ENCODE measurements at places on chromosomes 6 and 20.

GRCh38 chr20:61002090-61002489 lies 250.0 kb upstream of the CDH4 start:
- peak; percentile 27 for DNase-seq

GRCh38 chr6:108798670-108799353 lies 49.4 kb upstream of the ARMC2 start:
- no peak for DNase-seq

GRCh38 chr6:81689580-81689979 lies 62.9 kb downstream of the TENT5A start:
- DNase-seq = no peak

DNA sequence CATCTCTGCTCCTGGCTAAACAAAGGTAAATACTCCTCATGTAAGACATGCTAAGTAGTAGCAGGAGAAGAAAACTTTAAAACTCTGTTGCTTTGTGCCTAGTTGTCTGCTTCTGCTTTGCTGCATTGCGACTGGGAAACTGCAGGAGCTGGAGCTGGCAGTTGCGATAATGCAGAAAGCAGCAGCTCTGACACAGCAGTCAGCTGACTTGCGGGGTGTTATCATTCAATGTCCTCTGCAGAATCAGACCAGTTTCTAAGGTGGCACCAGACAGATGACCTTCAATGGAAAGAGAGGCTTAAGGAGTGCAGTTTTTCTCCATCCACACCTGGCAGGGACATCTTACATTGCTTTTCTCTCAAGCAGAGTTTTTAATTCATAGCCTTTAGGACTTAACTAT lies 69.9 kb upstream of the SOX4 start:
- DNase-seq = no peak

GRCh38 chr6:27502508-27503435 lies 29.9 kb upstream of the ZNF184 start:
- peak; percentile 91 for DNase-seq

GRCh38 chr6:135703621-135704020 lies 147.9 kb upstream of the PDE7B start:
- DNase-seq = no peak

DNA sequence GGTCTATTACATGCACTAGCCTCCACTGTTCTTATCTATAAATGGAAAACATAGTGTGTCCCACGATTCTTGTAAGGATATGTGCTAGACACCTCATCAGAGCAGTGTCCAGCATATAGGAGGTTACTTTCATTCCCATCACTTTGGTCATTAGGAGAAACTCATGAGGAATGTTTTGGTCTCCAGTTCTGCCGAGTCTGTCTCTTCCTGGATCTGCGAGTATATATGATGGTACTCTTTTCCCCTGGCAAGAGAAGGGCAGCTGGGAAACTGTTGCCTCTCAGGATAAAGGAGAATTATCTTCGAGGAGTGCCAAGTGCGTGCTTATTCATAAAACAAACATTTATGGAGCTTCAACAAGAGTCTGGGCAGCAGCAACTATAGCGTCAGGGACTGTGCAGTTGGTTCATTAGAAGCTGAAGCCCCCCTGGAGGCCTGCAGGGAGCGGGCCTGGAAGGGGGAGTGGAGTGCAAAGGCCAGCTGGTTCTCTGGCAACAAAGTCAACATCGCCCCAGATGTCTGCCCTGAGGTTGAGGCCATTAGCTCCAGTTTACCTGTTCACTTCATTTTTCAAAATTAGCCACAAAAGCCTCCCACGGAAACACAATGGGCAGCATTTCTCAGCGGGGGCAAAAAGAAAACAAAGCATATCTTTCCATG lies 811.9 kb downstream of the MAFB start:
- DNase-seq = no peak

DNA sequence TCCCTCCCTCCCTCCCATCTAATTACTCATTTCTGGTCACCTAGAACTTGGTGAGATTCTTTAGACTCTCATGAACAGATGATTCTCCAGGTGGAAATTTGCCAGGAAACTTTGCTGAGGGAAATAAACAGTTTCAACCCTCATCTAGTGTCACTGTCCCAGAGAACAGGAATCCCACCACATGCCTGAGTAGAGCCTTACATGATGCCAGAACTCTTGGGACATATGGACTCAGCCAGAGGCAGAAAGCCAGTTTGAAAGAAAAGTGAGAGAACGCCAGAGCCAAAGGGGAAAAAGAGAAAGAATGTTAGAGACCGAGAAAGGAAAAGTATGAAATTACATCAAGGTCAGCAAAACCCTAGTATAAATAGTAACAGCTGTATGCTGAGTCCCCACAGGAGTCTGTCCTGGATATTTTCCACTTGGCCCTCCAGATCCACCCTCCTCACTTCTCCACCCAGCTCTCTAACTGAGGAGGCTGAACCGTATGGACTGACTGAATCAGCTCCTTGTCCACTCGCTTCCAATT lies 127.5 kb upstream of the COL21A1 start:
- no peak for DNase-seq

GRCh38 chr6:53912661-53913060 lies 117.9 kb downstream of the LRRC1 start:
- DNase-seq = peak; percentile 90

DNA sequence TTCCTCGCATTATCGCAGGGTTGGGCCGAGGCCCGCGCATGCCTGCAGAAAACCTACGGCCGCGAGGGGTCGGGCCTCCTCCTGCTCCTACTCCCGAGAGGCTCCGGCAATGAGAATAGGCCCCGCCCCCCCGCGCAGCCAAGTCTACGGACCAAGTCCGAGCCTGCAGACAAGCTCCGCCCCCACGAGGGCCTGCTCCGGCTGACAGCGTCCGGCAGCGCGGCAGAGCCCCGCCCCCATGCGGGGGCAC lies 3.1 kb upstream of the GPSM3 start:
- peak; percentile 99 for DNase-seq

DNA sequence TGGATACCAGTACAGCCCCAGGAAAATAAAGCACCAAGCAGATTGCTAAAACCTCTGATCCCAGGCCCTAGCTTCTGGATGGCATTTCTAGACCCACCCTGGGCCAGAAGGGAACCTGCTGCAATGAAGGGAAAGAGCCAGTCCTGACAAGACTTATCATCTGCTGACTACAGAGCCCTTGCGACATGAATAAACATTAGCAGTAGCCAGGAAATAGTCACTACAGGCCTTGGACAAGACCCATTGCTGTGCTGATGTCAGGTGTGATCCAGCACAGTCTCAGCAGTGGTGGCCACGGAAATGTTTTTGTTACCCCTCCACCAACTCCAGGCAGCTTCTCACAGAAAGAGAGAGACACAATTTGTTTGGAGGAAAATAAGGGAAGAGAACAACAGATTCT lies 399.3 kb downstream of the HAO1 start:
- no peak for DNase-seq

GRCh38 chr6:62371453-62372210 lies 85.6 kb upstream of the KHDRBS2 start:
- DNase-seq = no peak

- no peak for DNase-seq
Measured at GRCh38 chr20:25073544-25073943, 8.4 kb downstream of the VSX1 start.

- DNase-seq = no peak
Measured at GRCh38 chr6:37047689-37048402, 42.4 kb downstream of the FGD2 start.

DNA sequence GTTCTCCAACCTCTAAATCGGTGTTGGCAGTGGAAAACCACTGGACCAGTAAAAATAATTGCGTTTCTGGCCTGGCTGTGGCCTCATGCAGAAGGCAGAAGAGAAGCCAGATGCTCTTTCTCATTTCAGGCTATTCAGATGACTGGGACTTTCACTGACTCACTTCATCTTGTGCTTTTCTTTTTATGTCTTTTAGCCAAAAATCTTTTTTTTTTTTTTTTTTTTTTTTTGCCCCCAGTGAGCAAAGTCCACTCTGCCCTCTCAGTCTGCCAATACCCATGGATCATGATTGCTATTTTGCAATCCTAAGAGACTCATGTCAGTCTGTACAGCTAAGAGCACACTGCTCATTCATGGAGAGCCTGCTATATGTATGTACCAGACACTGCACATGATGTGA lies 962.5 kb downstream of the KIF16B start:
- DNase-seq = no peak

DNA sequence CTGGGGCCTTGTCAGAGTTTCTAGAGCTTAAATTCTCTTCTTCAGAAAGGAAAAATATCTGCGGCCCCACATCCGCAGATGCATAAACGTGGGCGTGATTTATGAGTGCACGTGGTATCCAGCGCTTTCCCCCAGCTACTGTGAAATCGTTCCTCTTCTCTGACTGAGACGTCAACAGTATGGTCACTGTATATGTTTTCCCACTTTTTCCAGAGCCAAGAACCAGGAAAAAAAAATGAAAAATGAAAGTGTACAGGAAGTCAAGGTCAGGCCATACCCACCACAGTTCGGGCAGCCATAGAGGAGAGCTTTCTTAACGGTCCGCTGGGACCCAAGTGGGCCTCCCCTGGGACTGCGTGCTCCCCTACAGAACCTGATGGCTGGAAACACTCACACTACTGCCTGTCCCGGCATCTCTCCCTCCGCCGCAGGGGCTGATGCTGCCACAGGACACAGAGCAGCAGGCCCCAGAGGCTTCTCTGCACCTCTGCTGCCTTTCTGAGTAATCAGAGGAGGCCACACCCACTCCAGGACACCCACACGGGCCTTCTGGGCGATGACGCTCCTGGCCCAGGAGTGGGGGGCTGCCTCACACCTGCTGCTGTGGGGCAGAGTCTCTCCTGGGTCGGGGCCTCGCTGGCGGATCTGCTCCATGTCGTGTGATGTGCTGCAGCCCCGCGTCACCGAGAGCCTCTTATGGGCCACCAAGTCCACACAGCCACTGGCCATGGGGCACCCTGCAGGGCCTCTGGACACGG lies 16.4 kb upstream of the STX16 start:
- DNase-seq = no peak

- no peak for DNase-seq
Measured at GRCh38 chr6:98920904-98921431, 26.8 kb downstream of the FBXL4 start.

DNA sequence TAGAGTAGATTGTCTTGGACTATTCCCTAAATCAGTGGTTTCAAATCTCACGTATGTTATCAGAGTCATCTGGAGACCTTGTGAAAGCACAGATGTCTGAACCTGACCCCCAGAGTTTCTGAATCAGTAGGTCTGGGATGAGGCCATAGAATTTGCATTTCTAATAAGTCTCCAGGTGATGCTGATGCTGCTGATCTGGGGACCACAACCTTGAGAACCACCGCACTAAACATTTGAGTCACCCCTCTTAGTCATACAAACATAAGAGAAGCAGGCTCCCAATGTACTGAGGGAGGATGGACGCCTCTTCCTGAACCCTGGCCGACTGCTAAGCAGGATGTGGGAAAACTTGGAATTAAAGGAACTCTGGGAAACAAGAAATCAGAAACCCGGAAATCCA lies 187.8 kb upstream of the PRDM1 start:
- no peak for DNase-seq

DNA sequence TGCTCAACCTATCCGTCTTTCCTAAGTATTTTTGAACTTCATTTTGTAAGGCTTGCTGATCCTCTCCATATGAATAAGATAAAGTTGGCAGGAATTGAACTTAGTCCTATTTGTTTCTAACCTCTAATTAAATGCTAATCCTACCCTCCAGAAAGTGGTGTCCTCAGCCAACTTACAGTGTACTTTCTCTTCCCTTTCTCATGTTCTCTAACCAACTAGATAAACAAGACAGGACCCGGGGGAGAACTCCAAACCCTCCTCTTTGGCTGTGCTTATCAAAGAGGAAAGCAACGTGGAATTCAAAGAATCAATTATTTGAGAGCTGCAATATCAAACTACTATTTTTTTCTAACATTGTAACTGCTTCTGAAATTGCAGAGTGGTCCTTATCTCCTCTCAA lies 56.5 kb upstream of the NRSN1 start:
- no peak for DNase-seq

DNA sequence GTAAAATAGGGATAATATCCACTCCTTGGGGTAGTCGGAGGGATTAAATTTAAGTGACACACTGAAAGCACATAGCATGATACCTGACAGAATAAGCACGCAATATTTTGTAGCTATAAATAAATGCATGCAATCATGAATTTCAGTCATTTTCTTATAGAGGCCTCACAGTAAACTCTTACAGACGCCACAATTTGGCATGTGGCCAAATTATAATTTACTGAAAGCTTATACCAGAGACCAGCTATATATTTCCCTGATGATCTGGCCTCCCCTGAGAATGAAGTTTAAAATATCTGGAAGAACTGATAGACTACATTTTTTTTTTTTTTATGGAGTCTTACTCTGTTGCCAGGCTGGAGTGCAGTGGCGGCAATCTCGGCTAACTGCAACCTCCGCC lies 40.9 kb downstream of the QRSL1 start:
- DNase-seq = no peak

- no peak for DNase-seq
Measured at GRCh38 chr20:41627611-41628244, 9.6 kb upstream of the CHD6 start.

GRCh38 chr20:46674253-46675083 lies 14.8 kb downstream of the TP53RK start:
- DNase-seq = no peak
